ENCODE measurements at places on chromosomes 5 and 9.

GRCh38 chr9:37311938-37312708, 110.4 kb upstream of the GRHPR start:
- no peak for DNase-seq

DNA sequence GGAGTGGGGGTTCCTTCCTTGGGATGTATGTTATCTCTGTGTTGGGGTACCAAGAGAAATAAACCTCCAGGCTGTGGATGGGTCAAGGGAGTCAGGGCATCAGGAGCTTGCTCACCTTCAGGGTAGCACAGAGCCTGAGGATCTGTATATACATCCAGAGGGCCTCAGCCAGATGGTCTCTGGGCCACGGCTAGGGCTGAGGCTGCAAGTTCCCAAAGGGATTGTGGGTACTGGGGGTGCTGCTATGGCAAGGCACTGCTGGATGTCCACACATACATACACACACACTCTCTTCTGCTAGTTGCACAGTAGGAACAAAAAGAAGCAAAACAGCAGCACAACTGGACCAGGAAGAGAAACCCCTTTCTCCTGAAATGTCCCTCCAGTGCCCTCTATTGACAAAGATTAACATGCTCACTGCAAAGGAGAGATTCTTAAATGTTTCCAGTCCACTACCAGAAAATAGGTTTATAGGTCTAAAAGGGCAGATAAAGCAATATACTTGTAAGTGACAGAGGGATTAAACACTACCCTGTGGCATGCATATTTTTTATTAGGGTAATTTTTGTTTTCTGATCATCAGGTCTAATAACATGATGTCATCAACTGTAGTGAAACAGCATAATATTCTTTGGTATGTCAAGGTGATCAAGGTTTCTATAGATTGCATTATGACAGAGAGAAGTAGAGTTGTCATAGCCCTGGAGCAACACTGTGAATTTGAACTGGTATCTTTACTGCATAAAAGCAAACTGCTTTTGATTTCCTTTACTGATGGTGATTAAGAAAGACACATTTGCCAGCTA, 56.3 kb upstream of the KCNN2 start:
- no peak for DNase-seq

- DNase-seq: no peak
Observed at GRCh38 chr5:116788851-116789403, 214.3 kb upstream of the SEMA6A start.

DNA sequence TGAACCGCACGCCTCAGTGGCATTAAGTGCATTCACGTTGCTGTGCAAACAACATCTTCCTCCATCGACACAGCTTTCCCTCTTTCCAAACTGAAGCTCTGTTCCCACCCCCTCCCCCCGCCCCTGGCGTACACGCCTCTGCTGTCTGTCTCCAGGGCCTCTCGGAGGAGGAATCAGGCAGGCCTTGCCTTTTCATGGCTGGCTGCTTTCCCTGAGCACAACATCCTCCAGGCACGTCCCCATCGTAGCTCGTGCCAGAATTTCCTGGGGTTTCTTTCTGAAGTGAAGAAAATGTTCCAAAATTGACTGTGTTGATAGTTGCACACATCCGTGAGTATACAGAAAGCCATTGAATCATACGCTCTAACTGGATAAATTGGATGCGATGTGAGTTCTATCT, 22.3 kb upstream of the TMEM250 start:
- DNase-seq: no peak

GRCh38 chr9:7879551-7880245, 80.1 kb upstream of the DMAC1 start:
- peak; percentile 10 for DNase-seq

- DNase-seq: no peak
Observed at GRCh38 chr5:132339502-132339901, 30.0 kb upstream of the SLC22A5 start.

DNA sequence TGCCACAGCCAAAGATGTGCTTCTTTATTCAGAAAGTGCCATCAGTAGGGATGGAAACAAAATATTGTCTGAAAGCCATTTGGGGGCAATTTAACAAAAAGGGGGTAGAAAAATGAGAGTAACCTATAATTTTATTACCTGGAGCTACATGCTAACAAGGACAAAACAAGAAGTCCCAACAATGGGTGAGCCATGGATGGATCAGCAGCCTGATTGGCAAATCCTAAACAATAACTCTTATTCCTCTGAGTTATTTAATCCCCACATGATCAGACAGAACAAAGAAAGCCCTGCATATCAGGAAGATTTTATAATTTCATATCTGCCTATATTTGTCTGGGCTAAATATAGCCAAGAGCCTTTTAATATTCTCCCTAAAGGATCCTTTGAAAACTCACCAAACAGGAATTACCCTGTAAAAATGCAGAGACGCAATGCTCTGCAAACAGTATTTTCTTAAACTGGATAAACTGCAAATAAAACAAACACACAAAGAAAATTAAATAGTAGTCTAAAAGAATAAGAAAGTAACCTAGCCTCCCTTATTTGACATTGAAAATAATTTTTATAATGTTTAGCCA, 483.4 kb downstream of the ZNF608 start:
- DNase-seq: no peak

GRCh38 chr9:108196332-108197007, 659.3 kb downstream of the ACTL7B start:
- no peak for DNase-seq

DNA sequence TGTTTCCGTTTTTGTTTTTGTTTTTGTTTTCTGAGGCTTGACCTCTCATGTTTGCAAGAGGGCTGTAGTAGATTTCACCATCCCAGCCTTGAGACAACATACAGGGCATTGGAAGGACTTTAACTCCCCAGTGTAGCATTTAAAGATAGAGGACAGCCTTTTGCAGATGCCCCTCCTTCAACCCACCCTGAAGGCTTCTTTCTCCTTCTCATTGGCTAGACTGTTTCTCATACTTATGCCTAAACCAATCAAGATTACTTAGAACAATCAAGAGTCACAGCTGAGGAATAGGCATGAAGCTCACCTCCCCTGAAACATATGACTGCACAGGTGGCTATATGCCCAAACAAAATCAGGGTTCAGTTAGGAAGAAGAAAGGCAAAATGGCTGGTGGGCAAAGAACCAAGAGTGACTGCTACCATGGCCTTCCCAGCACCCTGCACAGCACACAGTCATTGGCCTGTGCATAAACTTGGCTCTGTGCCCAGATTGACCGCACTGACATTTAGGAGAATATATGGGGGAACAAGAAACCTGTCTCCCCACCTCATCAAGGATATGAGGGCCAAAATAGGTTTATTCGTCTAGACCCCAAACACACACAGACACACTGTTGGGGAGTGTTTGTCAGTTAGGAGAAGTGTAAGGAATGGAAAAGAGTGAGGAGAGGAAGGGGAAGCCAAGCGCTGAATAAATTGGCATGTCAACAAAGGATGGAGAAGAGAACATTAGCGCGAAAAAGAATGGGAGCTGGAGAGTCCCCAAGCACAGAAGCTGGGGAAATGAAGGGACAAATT, 137.3 kb upstream of the RANBP3L start:
- DNase-seq: no peak

- no peak for DNase-seq
Observed at GRCh38 chr5:65149827-65150226, 331.9 kb downstream of the ADAMTS6 start.

DNA sequence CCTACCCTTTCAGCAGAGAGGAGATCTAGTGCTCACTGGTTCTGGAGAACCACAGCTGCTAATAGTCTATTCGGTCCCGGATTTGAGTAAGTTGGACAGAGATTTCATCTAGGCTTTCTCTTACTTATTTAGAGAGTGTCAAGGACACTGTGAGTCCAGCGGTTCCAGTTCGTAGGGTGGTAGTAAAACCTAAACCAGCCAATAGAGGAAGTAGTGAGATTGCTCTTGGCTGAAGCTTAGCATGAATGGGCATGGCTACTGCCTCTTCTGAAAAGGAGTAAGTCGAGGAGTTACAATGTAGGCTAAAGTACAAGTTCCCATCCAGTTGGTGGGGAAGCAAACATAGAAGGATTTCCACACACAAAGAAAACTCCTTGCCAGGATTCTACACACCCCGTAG, 109.6 kb upstream of the MOCS2 start:
- DNase-seq: no peak

DNA sequence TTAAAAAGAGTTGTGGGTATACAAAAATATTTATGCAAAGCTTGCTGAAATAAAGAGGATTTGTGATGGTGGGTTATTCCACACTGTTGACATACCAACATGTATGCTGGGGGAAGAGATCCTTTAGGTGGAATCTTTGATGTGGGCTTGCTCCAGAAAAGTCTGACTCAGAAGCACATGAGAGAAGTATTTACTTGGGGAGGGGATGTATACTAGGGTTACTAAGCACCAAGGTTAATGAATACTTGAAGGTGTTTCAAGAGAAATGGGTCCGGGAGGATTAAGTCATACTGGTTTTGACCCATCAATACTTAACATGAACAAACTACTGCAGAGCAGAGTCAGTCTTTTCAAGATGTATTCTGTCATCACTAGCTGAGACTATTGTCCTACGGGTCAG, 316.4 kb upstream of the GRIN3A start:
- DNase-seq: no peak

DNA sequence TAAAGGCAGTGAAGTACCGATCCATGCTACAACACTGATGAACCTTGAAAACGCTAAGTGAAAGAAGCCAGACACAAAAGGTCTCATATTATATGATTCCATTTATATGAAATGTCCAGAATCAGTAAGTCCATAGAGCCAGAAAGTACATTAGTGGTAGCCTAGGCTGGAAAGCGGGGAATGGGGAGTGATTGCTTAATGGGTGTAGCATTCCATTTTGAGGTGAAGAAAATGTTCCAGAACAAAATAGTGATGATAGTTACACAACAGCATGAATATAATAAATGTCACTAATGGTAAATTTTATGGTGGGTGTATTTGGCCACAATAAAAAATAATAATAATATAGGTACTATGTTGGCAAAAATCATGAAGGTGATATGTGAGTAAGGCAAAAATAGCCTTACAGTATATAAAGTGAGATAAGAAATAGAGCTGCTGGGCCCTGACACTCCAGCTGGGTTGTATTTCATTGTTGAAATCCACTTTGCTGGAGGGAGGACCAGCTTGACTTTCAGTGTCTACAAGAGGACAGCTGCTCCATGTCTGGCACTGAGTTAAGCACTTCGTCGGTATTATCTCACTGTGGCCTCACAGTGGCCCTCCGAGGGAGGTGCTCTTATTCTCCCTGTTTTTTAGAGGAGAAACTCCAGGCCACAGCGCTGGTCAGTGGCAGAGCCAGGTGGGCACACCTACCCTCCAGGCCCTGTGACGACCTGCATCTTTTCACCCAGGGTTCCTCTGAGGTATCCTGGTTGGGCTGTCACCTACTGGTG, 22.4 kb upstream of the ANGPTL2 start:
- no peak for DNase-seq

- DNase-seq: no peak
Observed at GRCh38 chr9:94183240-94183999, 75.7 kb upstream of the ZNF169 start.

GRCh38 chr5:129125819-129126218, 31.3 kb downstream of the ISOC1 start:
- DNase-seq: no peak

DNA sequence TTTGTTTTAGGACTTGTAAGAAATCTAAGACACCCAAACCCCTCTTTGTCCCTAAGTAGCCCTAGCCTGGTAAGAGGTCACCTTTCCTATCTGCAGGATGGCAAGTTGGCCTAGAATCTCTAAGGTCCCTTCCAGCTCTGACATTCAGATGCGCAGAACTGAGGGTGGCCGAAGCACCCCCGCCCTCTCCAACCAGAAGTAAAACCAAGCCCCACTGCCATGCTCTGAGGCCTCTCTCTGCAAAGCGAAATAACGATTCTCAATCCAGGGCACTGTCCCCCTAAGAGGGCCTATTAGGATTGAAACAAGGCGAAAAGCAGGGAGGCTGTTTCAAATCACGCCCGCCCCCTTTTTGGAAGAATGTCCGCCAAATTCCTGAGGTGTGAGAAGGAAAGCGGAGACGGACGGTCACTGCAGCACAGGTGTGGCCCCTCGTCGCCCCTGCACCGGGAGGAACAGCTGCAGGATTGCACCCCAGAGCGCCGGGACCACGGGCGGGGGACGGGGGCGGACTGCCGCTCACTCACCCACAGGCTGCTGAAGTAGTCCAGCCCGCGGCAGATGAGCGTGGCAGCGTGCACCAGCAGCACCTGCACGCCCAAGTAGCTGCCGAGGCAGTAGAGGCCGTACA, 824 bp downstream of the TMEM245 start:
- no peak for DNase-seq

DNA sequence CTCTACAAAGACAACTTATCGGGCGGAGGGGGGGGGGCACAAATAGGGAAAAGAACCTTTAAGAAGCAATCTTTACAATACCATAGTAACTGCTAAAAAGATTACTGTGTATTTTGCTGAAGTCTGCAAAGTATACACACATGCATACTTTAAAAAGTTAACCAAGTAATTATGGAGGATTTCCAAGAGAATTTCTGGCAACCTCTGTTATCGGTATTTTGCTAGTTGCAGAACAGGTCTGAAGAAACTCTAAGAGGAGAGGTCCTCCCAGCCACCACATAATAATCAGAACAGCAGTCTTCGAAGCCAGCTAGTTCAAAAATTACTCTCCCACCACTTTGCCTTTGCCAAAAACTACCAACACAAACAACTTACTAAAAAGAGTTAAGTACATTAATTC, 56.1 kb downstream of the UBAP2 start:
- no peak for DNase-seq

DNA sequence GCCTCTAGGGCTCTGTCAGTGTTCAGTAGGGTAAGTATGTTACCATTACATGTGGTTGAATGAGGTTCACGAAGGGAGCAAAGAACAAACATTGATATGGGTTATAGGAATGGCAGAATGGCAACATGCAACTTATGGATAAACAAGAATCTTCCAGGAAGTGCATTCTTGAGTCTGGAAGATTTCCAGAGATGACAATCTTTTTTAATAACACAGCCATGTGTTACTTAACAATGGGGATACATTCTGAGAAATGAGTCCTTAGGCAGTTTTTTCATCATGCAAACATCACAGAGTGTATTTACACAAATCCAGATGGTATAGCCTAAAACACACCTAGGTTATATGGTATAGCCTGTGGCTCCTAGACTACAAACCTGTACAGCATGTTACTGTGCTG, 9.1 kb upstream of the SLC28A3 start:
- DNase-seq: no peak

DNA sequence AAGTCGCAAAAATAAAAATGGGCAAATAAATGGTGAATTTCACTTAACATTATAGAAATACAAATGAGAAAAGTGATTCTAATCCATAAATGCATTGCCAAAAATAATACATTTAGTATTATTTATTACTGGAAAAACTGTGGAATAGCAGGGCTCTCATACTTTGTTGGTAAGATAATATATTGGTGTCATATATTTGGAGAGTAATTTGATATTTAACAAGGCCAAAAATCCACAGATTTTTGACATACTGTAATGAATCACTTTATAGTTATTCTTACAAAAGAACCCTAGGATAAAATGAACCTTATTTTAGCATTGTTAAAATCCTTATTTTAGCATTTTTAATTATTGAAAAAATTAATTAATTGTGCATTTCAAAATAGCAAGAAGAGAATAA, 397.2 kb upstream of the DAB2 start:
- DNase-seq: no peak

DNA sequence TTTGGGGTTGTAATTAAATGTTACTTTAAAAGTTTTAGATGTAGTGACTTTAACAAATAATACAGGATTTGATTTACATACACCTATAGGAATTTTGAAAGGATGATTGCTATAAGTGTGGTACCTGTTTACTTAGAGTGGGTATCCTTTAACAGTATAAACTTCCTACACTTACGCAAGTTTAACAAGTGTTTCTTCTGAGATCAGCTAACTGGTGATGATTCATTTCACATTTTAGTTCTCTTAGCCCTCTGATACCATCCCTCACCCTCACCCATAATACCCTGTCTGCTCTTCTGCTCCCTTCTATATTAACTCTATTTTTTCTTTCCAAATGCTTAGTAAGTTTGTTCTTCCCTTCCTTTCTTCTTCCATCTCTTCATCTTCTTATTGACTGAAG, 197.9 kb downstream of the GDNF start:
- no peak for DNase-seq
